ENCODE measurements at places on chromosomes 7 and 10.
A peak's percentile ranks its signal among the peaks of the same experiment; 100 is the strongest.

DNA sequence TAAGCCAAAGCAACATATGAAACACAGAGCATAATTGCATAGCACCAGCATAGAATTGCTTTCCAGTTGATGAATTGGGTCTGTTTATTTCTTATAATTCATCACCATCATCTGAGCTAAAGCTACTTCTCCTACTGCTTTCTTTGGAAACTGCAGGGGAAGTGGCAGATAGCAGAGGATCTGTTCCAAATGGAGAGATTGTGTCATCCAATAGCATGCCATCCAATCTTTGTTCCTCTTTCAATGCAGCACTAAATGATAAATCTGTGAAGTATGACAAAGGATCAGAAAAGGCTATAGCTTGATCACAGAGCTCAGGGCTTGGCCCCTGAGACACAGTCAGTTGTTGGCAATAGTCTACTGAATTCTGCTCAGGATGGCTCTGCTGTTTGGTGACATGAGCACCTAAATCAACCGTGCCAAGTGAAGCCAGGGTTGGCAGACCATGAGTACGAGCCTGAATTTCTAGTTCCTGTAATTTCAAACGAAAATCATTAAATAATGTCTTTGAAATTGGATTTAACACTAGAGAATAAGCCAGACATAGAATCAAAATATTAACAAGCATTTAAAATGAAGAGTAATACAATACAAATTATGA lies 90.0 kb downstream of the TFEC start:
- no peak for DNase-seq

GRCh38 chr10:12444981-12445700 lies 95.8 kb downstream of the CAMK1D start:
- no peak for DNase-seq

GRCh38 chr7:55409482-55410225 lies 44.5 kb downstream of the LANCL2 start:
- no peak for DNase-seq

- no peak for DNase-seq
These were observed 73.6 kb upstream of the FAM20C start for GRCh38 chr7:118615-119391.

DNA sequence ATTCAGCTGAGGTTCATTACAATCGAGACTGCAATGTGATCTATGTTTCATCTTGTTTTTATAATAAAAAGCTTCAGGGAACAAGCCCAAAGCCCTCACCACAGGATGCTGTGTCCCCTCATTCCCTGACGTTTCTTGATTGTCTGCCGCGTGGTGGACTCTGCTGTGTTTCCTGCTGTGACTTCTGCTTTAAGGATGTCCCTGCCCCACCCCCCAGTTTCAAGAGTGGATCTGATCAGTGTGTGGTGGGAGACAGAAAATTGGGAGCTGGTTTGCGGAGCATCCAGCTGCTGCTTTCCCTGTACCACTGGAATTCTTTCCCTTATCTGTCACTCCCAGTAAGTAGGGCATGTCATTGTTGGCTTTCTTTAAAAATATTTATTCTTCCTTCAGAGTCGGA lies 86.2 kb downstream of the CREM start:
- no peak for DNase-seq

GRCh38 chr10:76523791-76524351 lies 1092.4 kb downstream of the LRMDA start:
- no peak for DNase-seq

GRCh38 chr10:129467359-129468064 lies 471 bp downstream of the MGMT start:
- peak; percentile 24 for DNase-seq

GRCh38 chr10:124696446-124697392 lies 47.5 kb downstream of the FAM53B start:
- no peak for DNase-seq

DNA sequence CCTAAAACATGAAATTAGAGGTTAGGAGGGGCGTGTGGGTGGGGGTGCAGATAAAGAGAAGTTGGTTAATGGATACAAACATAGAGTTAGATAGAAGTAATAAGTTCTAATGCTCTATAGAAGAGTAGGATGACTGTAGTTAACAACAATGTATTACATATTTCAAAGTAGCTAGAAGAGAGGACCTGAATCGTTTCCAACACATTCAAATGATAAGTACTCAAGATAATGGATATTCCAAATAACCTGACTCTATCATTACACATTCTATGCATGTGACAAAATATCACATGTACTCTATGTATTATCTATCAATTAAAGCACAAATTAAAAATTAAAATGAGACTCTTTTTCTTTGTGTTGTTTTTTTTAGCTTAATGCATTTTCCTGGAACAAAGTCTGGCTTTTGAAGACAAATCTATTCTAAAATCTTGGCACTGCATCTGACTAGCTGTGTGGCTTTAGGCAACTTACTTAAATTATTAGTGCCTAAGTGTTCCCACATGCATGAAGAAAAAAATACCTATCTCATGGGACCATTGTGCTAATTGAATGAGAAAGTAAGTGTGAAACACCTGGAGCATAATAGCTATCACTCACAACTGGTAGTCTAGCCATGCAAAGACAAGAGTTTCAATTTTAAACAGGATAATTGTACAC lies 75.7 kb downstream of the SEMA3C start:
- DNase-seq = no peak

DNA sequence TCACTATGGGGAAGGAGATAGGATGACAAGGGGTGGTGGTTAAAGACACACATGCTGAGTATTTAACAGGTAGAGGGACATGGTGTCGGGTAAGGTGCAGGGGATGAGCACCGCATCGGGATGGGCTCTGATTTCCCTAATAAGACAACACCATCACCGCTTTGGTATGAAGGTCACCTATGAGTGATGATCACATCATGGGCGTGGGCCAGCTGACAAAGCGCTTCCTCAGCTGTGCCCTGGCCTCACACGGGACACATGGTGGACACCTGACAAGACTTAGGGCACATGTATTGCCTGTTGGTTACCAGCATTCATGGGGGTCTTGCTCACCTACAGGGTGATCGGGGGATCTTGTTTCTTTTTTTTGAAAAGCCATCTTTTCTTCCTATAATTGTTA lies 12.8 kb downstream of the C7orf57 start:
- no peak for DNase-seq

DNA sequence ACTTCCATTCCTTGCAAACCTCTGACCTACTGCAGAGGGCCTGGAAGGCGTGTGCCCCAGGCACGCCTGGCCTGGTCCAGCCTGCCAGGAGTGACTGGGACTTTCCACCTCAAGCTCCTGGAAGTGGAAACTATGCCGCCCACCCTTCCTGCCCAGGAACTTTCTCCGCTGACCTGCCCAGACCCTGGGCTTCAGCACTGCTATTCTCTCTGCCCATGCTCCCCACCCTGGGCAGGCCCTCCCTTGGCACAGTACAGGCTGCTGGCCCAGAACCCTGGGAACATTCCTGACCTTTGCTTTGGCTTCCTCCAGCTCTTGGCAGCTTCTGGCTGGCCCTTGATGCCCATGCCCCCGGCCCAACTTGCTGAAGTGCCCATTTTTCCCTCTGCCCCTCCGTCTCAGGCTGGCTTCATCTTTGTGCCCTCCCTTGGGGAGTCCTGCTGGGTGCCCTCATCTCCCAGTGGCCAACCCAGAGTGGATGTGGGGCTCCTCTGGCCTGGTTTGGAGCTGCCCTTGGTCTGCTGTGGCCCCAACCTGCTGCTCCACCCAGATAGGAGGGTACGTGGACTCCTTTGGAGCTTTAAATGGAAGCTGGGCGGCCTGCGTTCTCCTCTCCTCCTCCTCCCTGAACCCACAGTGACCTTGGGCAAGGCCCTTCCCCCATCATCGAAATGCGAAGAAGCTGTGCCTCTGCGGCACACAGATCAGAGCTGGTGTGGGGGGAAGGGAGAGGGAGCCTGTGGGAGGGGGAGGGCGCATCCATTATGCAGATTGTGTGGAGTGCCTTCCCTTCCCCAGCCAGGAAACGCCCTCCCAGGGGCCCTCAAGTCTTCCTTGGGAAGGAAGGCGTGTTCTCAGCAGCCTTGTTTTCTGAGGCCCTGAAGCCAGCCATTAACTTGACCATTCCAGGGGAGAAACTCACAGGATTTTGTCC lies 3.4 kb downstream of the MMRN2 start:
- peak; percentile 73 for DNase-seq

- no peak for DNase-seq
These were observed 11.7 kb downstream of the NIPSNAP2 start for GRCh38 chr7:55975988-55976633.

GRCh38 chr10:120612756-120613155 lies 155.7 kb downstream of the PLPP4 start:
- DNase-seq = no peak

DNA sequence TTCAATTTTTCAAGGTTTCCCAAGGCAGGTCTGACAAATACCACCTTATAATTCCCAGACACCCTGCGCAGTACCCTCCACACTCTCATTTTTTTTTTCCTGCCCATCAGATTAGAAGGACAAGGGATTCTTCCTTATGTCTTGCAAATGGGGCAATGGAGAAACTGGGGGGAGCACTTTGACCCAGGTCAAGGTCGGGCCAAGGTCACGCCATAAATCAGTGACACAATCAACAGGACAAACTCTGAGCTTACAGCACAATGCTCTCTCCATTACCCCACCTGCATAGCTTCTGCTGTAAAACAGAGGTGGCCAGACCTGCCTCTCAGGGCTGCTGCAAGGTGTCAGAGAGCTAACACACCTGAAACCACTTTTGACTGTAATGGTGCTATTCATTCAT lies 254.4 kb upstream of the ZMIZ1 start:
- DNase-seq = no peak

DNA sequence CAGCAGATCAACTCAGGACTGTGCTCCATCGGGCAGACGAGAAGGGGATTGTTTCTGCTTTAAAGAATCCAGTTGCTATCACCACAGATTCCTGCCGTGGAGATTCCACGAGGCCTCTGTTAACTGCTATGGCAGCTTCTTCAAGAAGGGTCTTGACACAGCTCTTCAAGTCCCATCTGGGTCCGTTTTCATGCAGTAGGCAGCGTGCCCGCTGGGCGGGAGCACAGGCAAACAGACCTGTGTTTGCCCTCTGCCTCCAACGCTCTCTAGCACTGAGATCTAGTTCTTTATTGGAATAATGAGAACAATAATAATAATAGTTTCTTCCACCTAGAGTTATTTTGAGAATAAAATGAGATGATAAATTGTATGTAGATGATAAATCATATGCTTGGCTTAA lies 127.2 kb upstream of the SP8 start:
- no peak for DNase-seq

DNA sequence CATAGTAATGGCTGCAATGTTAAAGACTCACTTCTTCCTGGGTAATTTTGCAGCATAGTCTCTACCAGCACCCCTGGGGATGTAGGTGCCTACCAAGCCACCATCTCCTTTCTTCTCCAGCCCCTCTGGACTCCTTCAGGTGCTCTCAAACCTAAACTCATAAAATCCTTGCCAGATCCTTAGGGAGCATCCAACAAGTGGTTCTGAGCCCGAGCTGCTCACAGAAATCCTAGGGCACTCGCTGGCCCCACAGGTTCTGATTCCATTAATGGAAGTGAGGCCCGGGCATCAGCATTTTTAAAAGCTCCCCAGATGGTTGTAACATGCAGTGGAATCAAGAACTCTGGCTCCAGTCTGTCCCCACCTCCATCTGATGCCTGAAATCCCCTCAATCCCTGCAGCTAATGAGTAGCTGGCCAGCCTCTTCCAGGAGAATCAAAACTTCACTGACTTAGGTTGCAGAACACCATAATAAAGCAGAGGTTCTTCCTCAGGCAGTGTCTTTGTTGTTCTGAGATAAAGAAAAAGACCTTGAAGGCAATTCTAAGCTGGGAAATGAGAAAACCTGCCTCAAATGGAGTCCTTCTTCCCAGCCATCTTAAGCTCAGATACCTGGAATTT lies 336.8 kb downstream of the KCNMA1 start:
- DNase-seq = no peak

DNA sequence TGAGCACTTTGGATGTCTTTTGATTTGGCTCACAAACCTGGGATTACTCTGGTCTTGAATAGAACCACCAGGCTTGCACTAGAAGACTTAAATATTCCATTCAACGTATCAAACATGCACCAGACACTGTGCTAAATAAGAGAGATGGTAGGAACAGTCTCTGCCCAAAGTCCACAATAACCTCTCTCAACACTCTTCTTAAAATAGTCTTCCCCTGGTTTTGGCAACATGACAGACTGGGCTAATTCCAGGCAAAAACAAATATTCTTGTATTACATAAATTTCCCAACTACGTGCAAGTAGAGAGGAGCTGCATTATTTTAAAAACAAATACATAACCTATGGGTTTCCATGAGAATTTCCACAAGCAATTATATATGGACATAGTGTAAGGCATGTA lies 64.8 kb upstream of the PAPSS2 start:
- DNase-seq = no peak

DNA sequence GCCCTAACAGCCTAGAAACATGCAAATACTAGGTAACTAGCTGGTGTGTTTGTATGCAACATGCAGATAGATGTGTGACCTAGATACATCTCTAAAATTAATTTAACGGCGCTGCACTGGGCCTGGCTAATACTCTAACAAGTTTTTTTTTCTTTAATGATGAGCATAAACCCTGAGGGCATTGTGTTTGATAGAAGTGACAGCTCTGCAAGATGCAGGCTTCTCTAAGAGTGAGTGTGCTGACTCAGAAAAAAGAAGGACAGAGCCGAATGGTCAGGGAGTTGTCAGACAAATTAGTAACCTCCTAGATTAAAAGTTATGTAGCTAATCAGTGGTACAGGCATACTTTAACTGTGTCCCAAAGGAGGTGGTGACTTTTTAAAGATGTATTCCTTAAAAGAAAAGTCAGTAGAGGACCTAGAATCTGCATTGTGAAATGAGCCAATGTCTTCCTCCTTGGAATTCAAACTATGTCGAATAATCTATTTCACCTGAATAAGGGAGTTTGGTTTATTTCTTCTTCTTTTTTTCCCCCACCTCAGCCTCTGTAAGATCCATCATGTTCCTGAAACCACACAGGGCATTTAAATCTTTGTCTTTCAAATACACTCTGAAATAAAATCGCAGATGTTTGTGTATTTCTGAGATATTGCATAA lies 315.1 kb downstream of the GFRA1 start:
- no peak for DNase-seq

DNA sequence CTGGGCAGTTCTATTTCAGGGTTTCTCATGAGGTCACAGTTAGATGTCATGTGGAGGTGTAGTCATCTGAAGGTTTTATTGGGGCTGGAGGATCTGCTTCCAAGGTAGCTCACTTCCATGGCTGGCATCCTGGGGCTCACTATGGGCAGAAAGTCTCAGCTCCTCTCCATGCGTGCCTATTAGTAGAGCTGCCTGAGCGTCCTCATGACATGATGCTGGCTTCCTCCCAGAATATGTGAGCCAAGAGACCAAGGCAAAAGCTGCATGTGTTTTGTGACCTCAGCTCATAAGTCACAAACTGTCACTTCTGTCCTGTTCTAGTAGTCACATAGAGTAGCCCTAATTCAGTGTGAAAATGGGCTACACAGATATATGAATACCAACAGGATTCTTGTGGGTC lies 524.4 kb downstream of the SUGCT start:
- no peak for DNase-seq

- no peak for DNase-seq
These were observed 25.2 kb upstream of the SH2B2 start for GRCh38 chr7:102261451-102261850.

DNA sequence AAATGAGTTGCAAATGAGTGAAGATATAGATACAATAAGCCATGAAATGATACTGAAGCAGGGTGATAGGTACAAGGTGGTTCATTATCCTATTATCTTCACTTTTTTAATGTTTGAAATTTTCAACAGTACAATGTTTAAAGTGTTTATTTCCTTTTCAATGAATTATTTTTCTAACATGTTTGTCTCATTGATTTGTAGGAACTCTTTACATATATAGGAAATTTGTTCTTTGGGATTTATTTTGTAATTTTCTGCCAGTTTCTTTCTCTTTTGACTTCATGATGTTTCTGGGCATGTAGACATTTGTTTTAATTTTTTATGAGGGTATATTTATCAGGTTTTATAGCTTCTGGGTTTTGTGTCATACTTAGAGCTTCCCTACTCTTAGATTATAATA lies 108.9 kb downstream of the EXOC4 start:
- no peak for DNase-seq

Measured in fibroblast of pulmonary artery (primary cell).